NCI-H69 (cell line): ENCODE measurements at places on chromosomes 7 and 10.

GRCh38 chr10:62559481-62560200, 185.5 kb downstream of the ZNF365 start:
- DNase-seq, result no peak

DNA sequence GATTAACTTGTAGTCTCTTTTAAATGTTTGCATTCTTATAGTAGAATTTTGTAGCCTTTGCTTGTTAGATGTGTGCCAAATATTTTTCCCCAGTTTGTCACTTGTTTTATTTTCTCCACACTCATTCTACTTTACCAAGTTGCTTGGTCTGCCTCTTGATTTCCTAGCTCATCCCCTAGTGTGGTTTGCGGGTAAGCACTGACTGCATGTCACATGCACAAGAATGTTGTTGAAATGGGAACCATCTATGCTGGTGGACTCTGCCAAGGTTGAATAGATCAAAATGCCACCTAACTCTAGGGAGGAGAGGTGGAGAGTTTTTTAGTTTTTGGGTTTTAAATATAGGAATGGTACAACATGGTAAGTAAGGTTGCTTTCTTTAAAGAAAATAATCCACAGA, 47.6 kb downstream of the FZD1 start:
- DNase-seq, result no peak

DNA sequence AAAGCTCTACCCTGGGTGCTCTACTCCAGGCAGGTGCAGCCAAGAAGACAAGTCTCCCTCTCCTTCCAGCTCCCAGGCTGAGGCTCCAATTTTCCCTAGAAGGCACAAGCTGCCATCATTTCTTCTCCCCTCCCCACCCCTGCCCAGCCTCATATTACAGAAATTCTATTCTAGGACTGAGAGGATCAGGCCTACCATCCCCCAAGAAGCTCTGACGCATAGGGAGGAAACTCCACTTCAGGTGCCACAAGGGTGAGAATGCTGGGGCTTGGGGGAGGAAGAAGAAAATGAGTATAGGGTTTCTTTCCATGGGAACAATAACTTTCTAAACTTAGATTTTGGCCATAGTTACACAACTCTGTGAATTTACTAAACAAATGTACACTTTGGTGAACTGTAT, 35.3 kb downstream of the FEZF1 start:
- DNase-seq, result peak; percentile 36

GRCh38 chr7:99947608-99948007, 18.2 kb upstream of the GJC3 start:
- DNase-seq, result no peak

GRCh38 chr10:10722422-10722821, 295.2 kb upstream of the CELF2 start:
- no peak for DNase-seq

DNA sequence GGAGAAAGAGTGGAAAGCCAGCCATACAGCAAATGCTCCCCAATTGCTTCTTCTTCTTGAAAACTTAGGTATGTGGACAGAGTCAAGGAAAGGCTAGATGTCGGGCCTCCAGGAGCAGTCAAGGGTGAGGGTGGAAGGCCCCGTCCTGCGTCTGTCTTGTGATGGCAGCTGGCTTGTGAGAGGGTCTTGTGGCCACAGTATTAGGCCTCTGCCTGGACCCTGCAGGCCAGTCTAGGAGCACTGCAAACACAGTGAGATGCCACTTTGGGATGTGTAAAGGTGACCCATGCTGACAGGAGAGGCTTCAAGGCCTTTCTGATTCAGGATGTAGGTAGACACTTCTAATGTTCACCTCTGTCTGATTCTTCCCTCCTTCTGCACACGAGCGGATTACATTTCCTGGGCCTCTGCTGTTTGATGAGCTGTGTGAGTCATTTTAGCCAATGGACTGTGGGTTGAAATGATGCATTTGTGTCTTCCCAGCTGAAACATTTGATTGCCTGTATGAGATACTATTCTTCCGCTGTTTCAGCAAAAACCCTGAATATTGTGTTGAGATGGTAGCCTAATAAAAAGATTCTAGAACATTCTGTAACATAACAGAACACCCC, 135.4 kb downstream of the EMX2 start:
- DNase-seq, result no peak

GRCh38 chr10:5479481-5480161, 19.7 kb downstream of the CALML5 start:
- no peak for DNase-seq

DNA sequence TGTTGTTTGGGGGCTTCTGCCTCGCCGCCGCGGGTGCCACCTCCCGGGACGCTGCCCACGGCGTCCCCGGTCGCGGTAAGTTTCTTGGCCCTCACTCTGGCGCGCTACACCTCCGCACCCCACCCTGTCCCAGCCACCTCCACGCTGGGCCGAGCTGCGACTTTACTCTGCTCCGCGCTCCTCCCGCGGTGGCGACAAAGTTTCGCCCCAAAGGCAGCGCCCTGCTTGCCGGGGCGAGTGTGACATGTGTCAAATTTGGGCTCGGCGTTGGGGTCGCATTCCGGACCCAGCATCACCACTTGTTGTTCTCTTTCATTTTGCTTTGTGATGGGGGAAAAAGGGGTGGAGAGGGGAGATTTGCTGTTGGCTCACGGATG, 167.7 kb upstream of the PPP1R3A start:
- peak; percentile 88 for DNase-seq

GRCh38 chr7:147605323-147605722, 985.2 kb upstream of the C7orf33 start:
- DNase-seq, result no peak

GRCh38 chr7:42222891-42223290, 14.1 kb downstream of the GLI3 start:
- no peak for DNase-seq
